Breast epithelium (tissue), 4 donors: ENCODE measurements at places on chromosomes 12 and 14. TPM values are rescaled to one million over a fixed set of nuclear protein-coding genes. Genes with fewer than 3 reads are reported as not detected.

WNT1 gene
- total RNA-seq, result not detected

LRFN5 gene
- 3.2 TPM for total RNA-seq

CBLN3 gene
- 1.6 TPM for total RNA-seq

FOXM1 gene
- 0.44 TPM for total RNA-seq

DNA sequence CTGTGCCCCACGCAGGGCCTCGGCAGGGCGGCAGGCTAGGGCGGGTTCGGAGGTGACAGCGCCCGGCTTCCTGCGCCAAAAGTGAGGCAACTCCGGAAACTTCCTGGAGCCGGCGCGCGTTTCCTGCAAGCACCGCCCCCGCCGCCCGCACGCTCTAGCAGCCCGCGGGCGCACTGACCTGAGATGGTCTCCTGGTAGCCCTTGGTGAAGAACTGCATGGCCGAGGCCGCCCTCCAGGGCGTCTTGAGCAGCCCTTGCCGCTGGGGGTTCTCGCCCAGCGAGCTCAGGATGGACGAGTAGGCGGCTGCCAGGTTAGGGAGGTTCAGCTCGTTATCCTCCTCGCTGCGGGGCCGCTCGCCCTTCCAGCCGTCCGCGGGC lies 494 bp downstream of the GCH1 start:
- H3K36me3 ChIP-seq, result no peaks in the 10 kb centered on the region
- H3K27me3 ChIP-seq, result no peaks in the 10 kb centered on the region
- H3K27ac ChIP-seq, result peak overlapping the region; percentile 84

DNA sequence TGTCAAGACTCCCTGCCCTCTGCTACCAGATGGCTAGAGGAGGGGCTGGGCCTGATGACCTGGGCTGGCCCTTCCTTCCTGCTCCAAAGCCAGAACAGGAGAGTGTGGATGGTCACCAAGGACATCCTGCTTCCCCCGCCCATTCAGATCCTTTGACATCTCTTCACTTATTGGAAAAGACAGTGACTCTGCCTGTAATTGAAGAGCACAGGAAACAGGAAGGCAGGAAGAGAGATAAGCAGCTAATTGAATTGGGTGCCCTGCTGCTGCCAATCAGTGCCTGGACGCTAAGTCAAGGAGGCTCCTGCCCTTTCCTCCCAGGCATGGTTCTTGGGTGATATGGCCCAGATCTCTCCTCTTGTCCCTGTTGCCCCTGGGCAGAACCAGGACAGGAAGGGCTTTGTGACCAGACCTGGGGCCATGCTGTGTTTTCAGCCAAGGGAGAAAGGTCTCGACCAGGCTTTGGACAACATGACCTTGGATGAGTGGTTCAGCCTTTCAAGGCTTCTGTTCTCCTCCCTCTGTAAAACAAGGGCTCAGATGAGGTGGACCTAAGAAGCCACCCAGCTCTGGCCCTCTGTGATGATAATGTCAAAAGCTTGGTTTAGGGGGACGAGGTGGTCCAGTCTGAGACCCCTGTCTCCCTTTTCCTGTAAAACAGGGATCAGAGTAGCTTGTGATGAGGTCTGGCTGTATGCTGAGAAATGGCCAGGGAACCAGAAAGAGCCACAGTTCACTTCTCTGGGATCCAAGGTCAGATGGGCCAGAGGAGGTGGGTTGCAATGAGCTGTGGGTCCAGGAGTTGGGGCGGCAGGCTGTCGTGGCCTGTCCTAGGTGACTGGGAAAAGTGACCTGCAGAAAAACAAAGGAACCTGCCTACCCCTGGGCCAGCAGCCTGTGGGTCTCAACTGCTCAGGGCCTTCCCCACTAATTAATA lies 38.8 kb downstream of the FAM222A start:
- H3K27ac ChIP-seq, result no peak overlapping the region
- H3K4me3 ChIP-seq, result no peak overlapping the region
- no peaks in the 10 kb centered on the region for H3K4me1 ChIP-seq
- H3K27me3 ChIP-seq, result no peaks in the 10 kb centered on the region
- no peaks in the 10 kb centered on the region for H3K36me3 ChIP-seq

DNA sequence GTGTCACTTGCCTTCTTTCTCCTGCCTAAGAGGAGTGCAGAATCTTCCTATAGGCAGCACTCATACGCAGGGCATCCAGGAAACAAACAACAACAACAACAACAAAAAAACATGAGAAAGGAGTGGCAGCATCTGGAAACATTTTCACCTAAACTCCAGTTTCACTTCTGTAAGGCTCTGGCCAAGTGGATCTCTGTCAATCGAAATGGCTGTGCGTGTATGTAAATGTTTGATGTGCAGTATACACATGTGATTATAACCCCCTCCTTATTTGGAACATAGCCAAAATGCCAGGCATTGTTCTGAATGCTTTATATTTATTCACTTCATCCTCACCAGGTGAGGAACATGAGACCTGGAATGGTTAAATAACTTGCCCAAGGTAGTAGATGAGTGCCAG lies 76.8 kb downstream of the COX16 start:
- H3K27ac ChIP-seq, result no peak overlapping the region
- H3K4me1 ChIP-seq, result no peaks in the 10 kb centered on the region
- H3K4me3 ChIP-seq, result no peak overlapping the region
- DNase-seq, result no peak
- H3K27me3 ChIP-seq, result no peaks in the 10 kb centered on the region
- H3K36me3 ChIP-seq, result no peaks in the 10 kb centered on the region

DNA sequence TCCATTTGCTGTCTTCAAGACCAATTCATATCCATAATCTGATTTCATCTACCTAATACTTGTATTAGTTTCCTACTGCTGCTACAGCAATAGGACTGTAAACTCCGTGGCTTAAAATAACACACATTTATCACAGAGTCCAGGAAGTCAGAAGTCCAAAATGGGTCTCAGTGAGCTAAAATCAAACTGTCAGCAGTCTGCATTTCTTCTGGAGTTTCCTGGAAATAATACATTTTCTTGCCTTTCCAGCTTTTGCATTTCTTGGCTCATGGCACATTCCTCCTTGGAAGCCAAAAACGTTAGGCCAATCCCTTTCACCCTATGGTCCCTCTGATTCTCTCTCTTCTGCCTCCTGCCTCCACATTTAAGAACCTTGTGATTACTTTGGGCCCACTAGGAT lies 239.8 kb downstream of the PRKD1 start:
- no peak for DNase-seq
- no peaks in the 10 kb centered on the region for H3K4me1 ChIP-seq
- no peak overlapping the region for H3K4me3 ChIP-seq
- no peak overlapping the region for H3K27ac ChIP-seq
- H3K27me3 ChIP-seq, result no peaks in the 10 kb centered on the region
- H3K36me3 ChIP-seq, result no peaks in the 10 kb centered on the region

DNA sequence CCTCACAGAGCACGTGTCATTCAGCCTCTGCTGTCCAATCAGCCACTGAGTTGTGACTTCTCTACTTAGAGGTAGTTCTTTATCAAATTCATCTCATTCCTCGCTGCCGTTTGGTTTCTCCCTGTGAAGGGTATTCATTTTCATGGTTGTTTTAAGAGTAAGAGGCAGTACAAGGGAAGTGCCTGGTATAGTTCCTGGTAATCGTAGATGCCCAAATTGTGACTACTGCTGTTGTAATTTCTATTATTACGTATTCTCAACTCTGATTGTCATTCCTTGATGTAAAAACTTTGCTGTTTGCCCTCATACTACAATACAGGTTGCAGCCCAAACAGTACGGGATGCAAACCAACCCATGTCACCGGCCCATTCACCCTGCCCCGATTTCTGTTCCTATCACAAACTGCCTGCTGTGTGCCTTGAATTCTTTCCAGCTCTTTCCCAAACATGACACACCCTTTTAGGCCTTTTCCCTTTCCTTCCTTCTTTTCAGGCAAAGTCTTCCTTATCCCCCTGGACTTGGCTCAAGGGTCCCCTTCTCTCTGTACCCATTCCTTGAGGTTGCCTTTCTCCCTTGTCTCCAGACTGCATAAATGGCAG lies 93.0 kb downstream of the SLC25A47 start:
- H3K27ac ChIP-seq, result no peak overlapping the region
- no peaks in the 10 kb centered on the region for H3K4me1 ChIP-seq
- H3K36me3 ChIP-seq, result no peaks in the 10 kb centered on the region
- no peak for DNase-seq
- H3K4me3 ChIP-seq, result no peak overlapping the region
- no peaks in the 10 kb centered on the region for H3K27me3 ChIP-seq

DNA sequence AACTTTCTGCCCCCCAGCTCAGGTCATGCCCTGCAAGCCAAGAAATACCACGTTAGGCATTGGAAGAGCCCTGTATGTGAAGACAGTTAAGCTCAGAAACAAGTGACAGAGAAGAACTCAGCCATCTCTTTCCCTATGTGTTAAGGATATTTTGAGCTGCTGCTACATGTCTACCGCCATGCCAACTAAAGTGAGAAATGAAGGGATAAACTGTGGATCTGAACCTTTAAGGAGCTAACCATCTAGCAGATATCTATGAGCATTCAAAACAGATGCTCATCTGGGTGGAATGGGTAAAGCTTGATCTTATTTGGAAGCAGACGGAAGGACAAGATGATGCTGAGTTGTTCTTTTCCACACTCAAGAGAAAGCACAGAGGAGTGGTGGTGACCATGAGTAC lies 250.7 kb downstream of the NTF3 start:
- DNase-seq, result no peak
- H3K4me3 ChIP-seq, result no peak overlapping the region
- peaks cover 8% of the 10 kb centered on the region for H3K27me3 ChIP-seq
- no peaks in the 10 kb centered on the region for H3K4me1 ChIP-seq
- no peak overlapping the region for H3K27ac ChIP-seq
- no peaks in the 10 kb centered on the region for H3K36me3 ChIP-seq

- H3K4me1 ChIP-seq, result peaks cover 10% of the 10 kb centered on the region
- no peak overlapping the region for H3K4me3 ChIP-seq
- DNase-seq, result no peak
- H3K27me3 ChIP-seq, result no peaks in the 10 kb centered on the region
- peak overlapping the region; percentile 73 for H3K27ac ChIP-seq
These were observed 146.5 kb downstream of the SAMD4A start for GRCh38 chr14:54713379-54713778.

DNA sequence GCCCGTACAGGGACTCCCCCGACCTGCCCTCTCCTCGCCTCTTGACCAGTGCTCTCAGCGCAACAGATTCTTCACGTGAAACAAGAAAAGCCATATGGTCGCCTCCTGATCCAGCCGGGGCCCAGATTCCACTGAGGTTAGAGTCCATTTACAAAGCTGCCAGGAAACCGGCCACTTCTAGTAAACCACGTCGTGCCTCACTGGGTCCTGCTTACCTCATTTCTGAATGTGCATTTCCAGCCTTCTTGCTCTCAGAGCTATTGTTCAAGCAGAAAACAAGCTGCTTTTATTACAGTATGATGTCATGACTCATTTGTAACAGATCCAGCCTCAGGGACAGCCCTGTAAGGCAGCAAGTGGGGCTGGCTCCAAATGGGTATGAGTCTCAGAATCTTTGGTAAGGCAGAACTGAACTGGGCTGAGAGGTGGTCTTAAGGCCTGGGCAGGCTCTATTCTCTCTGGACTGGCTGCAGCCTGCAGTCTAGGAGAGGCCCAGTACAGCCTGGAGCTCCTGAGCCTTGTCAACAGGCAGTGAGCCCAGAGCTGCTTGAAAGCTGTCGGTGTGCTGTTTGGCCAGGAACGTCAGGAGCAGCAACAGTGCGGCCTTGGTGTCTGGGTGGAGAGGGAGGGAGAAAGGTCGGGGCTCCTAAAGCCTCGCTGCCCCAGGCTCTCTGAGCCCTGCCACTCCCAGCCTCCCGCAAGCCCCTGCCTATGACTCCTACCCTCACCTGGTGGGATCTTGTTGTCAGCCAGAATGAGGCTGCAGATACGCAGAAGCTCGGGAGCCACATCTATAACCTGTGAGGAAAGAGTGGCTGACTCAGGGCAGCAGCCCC lies 8.3 kb downstream of the REC8 start:
- H3K27ac ChIP-seq, result peak overlapping the region; percentile 66
- peaks cover 8% of the 10 kb centered on the region for H3K36me3 ChIP-seq
- H3K4me3 ChIP-seq, result no peak overlapping the region

- H3K4me1 ChIP-seq, result peaks cover 5% of the 10 kb centered on the region
- DNase-seq, result peak; percentile 63
- H3K36me3 ChIP-seq, result no peaks in the 10 kb centered on the region
These were observed 26.0 kb downstream of the PPFIBP1 start for GRCh38 chr12:27549801-27550652.

GRCh38 chr14:67409461-67409860 lies 2.5 kb downstream of the PLEK2 start:
- no peak overlapping the region for H3K4me3 ChIP-seq
- H3K36me3 ChIP-seq, result no peaks in the 10 kb centered on the region
- H3K27me3 ChIP-seq, result no peaks in the 10 kb centered on the region
- DNase-seq, result no peak
- no peaks in the 10 kb centered on the region for H3K4me1 ChIP-seq

- H3K4me1 ChIP-seq, result peaks cover 3% of the 10 kb centered on the region
- no peak overlapping the region for H3K27ac ChIP-seq
- H3K36me3 ChIP-seq, result no peaks in the 10 kb centered on the region
- no peak for DNase-seq
These were observed 39.0 kb downstream of the MNAT1 start for GRCh38 chr14:60773558-60773957.

DNA sequence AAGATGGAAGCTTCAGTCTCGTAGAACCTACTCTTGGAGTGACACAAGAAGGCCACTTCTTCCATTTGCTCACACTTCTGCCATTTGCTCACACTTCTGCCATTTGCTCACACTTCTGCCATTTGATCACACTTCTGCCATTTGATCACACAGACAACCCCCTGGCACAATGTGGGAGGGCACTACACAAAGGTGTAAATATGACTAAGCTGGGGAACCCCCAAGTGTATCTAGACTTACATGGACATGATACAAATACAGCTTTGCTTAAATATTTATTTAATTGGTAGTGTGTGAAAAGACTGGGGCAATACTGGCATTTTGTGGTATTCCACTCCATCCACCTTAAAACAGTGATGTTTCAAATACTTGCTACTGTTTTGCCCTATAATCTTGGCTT lies 296.2 kb upstream of the PPFIA2 start:
- H3K4me1 ChIP-seq, result no peaks in the 10 kb centered on the region
- no peak overlapping the region for H3K4me3 ChIP-seq
- no peak overlapping the region for H3K27ac ChIP-seq
- DNase-seq, result no peak
- no peaks in the 10 kb centered on the region for H3K27me3 ChIP-seq

DNA sequence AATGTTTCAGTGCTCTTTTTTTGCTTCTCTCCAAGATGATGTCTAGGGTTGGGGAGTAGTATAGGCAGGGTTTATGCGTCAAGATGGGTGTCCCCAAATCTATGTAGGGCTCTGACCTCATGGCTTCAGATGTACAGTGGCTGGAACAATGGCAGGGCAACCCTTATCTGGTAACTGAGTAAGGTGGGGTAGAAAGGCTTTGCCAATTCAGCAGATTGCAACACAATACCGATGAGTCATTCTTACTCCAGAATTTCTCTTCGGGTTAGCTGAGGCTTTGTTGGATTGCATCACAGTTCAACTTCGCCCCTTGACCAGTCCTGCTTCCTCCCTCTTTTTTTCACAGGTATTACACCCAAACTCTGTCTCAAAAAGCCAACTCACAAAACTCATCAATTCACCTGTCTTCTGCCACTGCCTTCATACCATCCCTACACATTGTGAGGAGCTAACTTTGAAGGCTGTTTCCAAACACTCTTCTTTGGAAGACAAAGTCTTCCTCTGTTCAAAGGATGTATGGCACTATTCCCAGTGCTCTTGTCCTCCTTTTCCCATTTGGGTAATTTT lies 190.2 kb upstream of the CNOT2 start:
- H3K27me3 ChIP-seq, result no peaks in the 10 kb centered on the region
- DNase-seq, result no peak
- H3K27ac ChIP-seq, result peak overlapping the region; percentile 41
- H3K4me1 ChIP-seq, result no peaks in the 10 kb centered on the region
